ENCODE measurements at places on chromosomes 6 and 20.

DNA sequence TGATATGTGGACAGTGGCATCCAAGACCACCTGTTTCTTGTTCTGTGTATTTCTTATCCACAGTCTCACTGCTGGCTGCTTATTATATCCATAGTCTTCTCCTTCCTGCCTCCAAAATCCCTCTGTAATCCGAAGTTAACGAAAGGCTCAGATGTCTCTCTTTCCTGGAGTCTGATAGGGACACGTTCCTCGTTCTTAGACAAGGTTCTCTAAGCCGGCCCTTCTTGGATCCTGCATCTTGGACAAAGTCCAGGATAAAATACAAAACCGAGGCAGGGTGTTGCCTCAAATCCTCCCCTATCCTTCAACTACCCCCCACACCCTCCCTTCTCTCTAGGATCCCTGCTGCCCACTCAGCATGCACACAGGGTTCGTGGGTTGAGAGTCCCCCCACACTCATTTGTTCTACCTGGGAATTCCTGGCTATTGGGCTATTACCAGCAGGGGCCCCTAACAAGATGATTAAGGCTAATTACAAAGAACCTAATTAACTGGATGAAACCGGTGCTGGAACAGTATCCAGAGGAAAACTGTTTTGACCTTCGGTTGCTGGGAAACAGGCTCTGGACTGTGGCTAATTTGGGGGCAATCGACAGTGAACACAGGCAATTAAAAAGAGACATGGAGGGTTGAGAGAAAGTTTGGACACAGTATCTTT lies 32.7 kb upstream of the MRPS10 start:
- no peak for DNase-seq

- DNase-seq: no peak
Observed at GRCh38 chr20:49513517-49513916, 31.0 kb upstream of the KCNB1 start.

DNA sequence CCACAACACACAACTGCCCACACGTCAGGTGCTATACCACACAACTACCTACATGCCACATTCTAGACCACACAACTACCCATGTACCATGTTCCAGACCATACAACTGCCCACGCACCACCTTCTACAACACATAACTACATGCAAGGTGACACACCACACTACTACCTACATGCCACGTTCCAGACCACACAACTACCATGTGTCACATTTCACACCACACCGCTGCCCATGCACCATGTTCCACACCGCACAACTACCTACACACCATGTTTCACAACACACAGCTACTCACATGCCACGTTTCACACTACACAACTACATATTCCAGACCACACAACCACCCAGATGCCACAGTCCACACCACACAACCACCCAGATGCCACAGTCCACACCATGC lies 19.8 kb downstream of the THBS2 start:
- DNase-seq: no peak

GRCh38 chr20:42836339-42836738 lies 353.4 kb downstream of the PTPRT start:
- DNase-seq: no peak

GRCh38 chr6:27775796-27776184 lies 136.4 kb downstream of the OR2B2 start:
- DNase-seq: no peak

GRCh38 chr6:6892744-6893583 lies 214.8 kb upstream of the RREB1 start:
- no peak for DNase-seq

DNA sequence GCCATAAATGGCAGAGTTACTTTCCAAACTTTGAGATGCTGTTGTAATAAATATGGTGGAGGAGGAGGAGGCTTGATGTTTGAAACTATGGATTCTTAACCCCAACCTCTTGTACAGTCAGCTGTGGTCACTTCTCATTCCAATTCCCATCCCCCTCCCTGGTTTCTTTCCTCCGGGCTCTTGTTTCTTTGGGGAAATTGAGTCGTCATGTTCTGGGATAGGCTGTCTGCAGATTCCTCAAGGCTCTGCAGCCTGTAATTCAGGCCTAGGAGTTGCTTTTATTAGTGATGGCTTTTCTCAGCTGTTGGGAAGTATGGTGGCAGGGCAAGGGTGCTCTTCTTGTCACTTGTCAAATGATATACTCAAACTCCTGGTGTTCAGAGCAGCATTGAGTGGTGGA lies 2.6 kb downstream of the PTK7 start:
- no peak for DNase-seq

GRCh38 chr6:118709859-118710350 lies 58.5 kb upstream of the CEP85L start:
- peak; percentile 53 for DNase-seq

DNA sequence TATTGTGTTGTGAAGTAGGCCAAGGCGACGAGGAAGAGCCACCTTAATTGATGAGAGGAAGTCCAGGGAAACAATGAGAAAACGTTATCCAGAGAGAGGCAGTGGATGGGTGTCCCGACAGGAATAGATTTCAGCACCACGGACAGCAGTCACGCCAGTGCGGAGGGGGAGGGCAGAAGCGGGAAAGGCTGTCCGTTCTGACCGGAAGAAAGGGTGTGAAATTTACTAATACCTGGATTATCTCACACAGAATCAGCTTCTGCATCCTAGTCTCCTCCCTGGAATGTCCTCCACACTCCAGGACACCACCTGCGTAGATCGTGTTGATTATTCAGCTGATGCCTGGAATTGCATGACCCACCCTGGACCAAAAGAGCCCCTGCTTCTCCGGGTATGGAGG lies 7.4 kb upstream of the BPIFA3 start:
- no peak for DNase-seq

DNA sequence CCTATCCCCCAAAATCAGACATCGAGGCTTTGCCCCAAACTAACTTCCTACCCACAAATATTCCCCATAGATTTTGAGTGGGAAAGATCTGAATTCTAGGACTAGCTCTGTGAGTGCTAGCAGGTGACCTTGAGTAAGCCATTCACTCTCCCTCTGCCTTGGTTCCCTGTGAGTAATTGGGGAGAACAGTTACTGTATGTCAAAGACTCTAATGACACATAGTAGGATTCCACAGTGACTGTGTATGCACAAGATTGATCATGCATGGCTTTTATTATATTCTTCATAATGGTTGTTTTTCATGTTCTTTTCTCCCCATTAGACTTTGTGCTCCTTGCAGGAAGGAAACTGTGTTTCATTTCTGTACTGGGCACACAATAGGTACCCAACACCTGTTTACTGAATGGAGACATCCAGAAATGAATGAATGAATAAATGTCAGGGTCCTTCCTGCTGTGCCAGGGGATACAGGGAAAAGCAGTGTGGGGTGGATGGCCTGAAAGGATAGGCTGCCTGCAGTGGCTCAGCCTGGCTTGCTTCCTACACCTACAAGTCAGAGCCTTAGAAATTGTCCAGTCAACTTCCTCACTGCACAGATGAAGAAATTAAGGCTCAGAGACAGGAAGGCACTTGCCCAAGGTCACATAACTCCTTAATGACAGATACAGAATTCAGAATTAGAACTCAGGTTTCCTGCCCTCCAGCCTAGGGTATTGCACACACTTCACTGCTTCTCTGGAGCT lies 901 bp upstream of the TMEM151B start:
- DNase-seq: no peak

DNA sequence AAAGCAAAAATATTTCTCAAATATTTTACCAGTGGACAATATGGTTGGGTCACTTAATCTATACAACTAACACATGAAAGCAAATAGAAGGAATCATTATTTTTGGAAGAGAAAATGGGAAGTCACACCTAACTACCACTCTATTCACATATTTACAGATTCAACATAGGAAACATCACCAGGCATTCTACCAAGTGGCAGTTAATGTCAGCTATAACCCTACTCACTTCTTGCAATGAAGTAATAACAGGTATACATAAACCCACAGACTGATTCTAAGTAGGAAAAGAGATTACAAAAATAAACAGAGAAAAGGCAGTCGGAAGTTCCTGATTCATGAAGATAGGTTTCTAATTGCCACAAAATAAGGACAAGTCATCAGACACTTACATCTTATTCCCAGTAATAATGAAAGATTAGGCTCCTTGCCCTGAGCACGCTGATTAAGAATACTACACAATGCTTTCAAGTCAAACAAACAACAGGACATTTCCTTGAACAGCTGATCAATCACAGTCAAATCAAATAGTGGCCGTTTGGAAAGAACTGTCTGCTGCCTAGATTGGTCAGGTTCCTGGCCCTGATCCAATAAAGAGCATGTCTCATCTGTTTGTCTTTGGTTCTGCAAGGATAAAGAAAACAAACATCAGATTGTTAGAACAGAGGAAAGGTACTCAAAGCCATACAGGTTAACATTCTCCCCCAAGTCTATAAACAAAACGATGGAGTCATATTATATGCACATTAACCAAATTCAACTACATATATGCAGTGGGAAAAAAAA lies 79.2 kb upstream of the PLN start:
- no peak for DNase-seq

GRCh38 chr6:114419175-114419574 lies 76.4 kb upstream of the HS3ST5 start:
- DNase-seq: no peak

- DNase-seq: no peak
Observed at GRCh38 chr6:21045135-21045700, 511.0 kb downstream of the CDKAL1 start.

DNA sequence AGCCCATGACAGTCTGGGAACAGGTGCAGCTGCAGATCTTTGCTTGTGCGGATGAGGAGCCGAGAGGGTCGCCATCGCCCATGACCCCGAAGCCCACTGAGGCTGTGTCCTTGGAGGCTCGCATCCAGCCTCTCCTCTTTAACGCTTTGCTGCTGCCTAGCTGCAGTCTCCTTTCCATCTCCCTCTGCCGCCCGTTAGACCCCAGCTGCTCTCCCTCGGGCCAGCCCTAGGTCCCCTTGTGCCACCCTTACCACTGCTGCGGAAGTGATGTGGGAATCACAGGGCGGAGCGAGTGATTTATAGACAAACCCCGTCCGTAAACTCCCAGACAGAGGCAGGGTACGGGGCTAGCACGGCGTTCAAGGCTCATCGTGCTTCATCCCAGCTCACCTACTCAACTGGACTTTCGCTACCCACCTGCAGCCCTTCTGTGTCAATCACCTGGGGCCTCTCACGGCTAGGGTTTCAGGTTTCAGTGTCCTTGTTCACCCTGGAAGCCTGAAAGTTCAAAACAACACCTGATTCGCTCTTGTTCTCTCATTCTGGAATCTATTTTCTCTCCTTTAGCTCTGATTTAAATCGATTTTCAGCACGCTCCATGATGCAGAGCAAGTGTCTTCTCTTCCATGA lies 76.1 kb downstream of the PAX1 start:
- DNase-seq: no peak

GRCh38 chr20:54379893-54380584 lies 95.4 kb upstream of the DOK5 start:
- DNase-seq: no peak

DNA sequence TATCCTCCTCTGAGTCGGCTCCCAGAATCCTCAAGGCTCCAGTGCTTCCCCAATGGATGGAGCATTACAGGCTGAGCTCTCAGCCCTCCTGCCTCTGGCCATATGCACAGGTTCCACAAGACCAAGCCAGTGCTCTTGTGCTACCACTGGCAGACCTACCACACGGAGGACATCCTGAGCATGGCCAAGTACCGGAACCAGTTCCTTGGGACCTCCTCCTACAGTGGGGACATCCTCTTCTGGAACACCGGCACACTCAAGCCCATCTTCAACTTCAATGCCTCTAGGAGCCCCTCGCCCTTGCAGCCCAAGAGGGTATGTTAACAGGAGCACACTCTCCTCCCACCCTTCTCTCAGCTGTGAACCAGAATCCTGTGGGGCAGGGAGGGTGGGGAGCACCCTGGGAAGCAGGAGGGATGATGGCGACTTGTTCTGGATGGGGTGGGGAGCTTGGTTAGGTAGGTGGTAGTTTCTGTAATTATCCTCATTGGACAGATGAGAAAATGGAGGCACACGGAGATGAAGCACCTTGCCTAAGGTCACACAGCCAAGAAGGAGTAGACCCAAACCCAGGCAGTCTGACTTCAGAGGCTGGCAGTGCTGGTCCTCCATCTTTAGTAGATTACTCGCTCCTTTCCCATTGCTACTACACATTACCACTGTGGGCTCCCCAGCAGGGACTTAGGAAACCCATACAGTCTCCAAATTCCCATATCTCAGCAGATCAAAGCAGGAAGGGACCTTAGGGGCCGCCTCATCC lies 58.6 kb downstream of the EFCAB8 start:
- no peak for DNase-seq

DNA sequence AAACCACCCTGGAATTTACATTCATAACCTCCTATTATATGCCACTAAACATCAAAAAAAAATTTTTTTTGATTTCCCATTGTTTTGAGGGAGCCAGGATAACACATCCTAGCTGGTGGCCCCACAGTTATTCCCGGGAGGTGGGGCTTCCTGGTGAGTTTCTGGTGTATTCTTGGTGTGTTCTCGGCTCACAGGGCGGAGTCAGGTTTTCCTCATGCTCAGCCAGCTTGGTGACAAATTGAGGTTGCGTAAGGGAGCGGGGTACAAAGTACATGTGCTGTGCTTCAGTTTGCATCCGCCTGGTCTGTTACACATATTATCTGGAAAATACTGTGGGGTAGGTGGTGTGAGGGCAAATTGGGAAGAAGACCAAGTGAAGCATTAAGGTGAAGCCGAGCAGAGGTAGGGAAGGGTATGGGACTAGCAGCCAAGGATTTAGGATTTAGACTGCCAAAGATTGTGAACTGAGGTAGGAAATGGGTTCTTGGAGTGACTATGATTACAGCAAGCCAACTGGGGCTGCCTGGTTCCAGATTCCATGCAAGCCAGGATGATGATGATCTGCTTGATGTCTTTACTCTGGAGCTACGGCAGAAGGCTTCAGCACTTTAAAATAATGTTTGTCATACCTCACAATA lies 46.2 kb upstream of the EEF1A1 start:
- no peak for DNase-seq

GRCh38 chr20:38393259-38393658 lies 41.9 kb downstream of the SNHG17 start:
- no peak for DNase-seq

DNA sequence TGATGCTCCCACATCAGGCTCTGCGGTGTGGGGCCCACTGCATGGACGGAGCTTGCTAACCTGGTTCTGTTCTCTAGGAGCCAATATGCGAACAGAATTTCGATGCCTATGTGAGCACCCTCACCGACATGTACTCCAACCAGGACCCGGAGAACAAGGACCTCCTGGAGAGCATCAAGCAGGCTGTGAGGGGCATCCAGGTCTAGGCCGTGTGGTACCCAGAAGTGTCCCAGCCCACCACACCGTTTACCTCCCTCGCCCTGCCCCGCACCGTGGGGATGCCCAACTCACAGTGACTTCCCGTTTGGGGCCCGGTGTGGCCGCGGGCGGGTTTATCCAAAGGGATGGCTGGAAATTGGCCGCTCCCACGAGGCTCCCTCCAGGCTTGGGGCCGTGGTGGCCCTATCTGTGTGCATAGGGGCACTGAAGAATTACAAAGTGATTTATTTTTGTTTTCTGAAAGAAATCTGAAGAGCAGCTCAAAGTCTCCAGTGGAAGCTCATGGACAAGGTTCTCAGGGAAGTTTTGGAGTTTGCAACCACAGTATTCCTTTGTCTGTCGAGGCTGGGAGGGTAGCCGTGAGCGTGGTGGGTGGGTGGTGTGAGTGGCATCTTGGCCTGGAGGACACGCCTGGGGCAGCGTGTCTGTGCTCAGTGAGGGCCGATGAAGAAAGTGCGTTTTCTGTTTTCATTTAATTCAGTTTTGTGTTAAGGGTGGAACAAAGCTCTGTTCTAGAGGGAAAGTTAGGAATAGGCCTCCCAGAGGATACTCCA lies 15.1 kb upstream of the PCMTD2 start:
- DNase-seq: no peak

- no peak for DNase-seq
Observed at GRCh38 chr20:8190043-8190880, 58.2 kb downstream of the PLCB1 start.
